ENCODE measurements at places on chromosomes 6 and 20.

GRCh38 chr6:63517221-63517620 is 55.1 kb upstream of the LOC128125822 start:
- DNase-seq, result no peak

DNA sequence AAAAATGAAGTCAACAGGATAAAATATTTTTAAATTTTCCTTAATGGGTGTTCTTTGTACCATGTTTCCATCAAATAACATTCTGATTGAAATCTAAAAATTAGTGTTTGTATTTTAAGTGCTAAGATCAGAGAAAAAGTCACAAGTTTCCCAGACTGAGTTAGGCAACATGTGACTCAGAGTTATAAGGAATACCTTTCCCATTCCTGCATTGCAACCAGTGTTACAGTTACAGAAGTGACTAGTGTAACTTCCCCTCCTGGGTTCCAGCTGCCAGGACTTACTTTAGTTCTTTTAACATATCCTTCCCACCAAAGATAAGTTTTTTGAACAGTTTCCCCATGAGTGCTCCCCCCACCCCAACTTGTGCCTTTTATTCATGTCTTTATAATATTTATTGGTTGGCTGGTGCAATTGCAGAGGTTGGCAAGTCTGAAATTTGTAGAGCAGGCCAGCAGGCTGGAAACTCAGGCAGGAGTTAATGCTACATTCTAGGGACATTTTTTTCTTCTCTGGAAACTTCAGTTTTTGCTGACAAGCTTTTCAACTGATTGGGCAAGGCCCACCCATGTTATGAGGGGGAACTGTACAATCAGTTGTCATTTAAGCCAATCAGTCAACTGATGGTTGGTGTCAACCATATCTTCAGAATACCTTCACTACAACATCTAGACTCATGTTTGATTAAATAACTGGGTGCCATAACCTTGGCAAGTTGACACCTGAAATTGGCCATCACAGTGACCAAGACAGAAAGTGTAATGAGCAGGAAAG is 22.9 kb upstream of the ESR1 start:
- DNase-seq, result no peak

DNA sequence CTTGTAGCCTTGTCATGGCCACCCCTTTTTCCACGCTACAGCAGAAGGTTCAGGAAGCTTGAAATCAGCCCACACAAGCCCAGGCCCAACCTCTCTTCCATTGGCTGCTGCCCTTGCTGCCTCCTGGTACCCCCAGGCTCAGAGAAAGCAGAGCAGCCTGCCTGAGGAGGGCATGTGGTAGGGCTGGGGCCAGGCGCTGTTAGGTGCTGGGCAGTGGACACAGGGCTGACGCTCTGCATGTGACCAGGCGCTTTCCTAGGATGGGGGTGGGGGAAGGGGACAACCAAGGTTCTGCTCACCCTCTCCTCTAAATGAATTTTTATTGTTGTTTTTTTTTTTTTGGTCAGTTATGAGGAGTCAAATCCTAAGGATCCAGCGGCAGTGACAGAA is 36.3 kb upstream of the ID1 start:
- no peak for DNase-seq

DNA sequence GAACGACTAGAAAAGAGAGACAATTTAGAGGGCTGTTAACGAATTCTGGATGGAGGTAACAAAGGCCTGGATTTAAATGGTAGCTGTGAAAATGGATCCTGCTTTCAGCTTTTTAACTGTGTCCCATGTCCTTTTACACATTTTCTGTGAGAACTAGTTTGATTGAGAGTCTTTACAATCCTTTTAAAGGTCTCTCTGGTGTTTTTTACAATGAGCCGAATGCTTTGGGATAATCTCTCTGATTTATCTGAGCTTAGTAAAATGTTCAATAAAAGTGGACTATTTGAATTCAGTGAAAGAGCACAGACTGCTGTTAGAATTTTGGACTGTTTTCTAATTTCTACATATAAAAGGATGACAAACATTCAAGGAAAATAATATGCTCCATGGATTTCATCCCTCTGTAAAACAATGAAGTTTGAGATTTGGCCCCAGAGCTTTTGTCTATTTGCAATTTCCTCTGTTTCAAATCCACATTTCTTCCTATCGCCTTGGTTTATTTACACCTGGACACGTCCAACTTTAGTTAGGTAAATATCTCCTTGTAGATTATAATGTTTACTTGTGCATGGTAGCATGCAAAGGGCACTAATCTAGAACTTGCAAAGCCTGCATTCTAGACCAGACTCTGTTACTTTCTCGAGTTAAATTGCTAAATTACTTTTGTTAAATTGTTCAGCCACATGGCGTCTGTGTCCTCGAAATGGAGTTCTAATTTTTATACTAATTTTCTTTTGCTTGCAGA is 871.0 kb upstream of the CITED2 start:
- no peak for DNase-seq

GRCh38 chr6:114049367-114049966 is 78.5 kb upstream of the HDAC2 start:
- DNase-seq, result no peak

- DNase-seq, result no peak
Measured at GRCh38 chr6:3455569-3456394, 1.1 kb downstream of the SLC22A23 start.

- DNase-seq, result no peak
Measured at GRCh38 chr6:121873595-121873994, 438.1 kb downstream of the GJA1 start.

DNA sequence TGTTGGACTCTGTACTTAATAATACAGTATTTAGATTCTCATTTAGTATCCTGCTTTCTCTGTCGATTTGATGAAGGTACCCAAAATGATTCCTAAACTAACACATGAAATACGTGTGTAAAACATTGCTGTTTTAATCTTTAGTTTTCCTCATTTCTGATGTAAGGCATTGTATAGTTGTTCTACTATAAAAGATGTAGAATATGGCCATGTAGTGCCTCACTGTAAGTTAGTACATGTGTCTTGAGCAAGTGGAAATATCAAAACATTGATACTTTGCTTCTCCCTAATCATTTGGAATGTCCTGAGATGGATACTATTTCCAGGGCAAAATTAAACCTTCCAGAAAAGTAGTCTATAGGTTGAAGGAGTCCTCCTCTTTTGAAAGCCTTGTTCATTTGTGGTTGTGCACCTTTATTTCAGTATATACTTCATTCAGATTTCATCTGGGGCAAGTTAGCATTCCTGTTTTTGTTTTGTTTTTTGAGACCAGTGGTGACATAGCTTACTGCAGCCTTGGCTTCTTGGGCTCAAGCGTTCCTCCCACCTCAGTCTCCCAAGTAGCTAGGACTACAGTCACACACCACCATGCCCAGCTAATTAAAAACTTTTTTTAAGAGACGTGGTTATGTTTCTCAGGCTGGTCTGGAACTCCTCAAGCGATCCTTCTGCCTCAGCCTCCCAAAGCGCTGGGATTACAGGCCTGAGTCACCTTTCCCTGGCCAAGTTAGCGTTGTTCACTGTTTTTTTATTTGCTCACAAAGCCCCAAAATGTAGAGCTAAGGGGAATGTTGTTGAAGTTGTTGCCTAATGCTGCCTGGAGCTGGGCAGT is 11.6 kb downstream of the SRSF3 start:
- DNase-seq, result no peak

DNA sequence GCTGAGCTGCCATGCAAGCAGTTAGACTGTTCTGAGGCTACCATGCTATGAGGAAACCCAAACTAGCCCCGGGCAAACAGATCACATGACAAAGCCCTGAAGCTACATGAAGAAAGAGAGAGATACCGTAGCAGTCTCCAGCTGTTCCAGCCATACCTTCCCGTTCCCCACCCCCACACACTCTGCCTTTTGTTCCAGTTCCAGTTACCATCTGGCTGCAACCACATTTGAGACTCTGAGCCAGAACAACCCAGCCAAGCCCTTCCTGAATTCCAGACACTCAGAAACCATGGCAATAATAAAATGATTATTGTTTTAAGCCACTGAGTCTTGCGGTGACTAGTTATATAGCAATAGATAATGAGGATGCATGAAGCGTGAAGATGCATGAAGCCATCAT is 28.3 kb downstream of the RIN2 start:
- DNase-seq, result no peak

DNA sequence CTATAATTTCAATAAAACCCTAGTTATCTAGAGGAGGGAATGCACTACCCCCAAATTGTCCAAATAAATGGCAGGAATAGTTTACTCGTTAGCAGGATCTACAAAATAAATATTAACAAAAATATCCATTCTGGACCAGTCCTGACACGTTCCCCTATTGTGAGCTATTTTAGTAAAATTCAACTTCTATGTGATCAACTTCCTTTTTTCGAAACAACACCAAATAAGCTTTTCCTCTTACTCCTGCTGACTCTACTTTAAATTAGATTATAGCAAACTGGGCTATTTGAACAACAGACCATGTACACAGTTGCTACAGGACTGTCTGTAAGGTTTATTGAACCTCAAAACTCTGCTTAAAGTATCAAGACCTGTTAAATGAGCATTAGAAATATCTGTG is 154.3 kb downstream of the IPCEF1 start:
- no peak for DNase-seq

DNA sequence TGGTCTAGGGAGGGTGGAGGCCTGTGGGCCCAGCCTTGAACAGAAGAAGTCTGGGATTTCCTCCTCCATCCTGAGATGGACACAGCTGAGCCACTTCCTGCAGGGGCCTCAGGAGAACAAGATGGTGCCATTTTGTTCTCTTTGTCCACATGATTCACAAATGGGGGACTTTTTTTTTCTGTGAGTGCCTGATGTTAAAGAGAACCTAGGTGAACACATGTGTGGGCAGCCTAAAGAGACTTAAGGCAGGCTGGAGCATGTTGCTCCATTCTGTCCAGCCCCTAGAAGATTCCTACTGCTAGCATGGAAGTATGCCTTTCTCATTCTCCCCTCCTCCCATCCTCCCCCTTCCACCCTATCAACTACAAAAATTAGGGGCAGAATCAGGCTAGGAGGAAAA is 49.3 kb upstream of the KIF16B start:
- no peak for DNase-seq

GRCh38 chr6:121759370-121759769 is 323.9 kb downstream of the GJA1 start:
- DNase-seq, result no peak

- DNase-seq, result no peak
Measured at GRCh38 chr20:19867074-19867473, 109.0 kb downstream of the RIN2 start.

DNA sequence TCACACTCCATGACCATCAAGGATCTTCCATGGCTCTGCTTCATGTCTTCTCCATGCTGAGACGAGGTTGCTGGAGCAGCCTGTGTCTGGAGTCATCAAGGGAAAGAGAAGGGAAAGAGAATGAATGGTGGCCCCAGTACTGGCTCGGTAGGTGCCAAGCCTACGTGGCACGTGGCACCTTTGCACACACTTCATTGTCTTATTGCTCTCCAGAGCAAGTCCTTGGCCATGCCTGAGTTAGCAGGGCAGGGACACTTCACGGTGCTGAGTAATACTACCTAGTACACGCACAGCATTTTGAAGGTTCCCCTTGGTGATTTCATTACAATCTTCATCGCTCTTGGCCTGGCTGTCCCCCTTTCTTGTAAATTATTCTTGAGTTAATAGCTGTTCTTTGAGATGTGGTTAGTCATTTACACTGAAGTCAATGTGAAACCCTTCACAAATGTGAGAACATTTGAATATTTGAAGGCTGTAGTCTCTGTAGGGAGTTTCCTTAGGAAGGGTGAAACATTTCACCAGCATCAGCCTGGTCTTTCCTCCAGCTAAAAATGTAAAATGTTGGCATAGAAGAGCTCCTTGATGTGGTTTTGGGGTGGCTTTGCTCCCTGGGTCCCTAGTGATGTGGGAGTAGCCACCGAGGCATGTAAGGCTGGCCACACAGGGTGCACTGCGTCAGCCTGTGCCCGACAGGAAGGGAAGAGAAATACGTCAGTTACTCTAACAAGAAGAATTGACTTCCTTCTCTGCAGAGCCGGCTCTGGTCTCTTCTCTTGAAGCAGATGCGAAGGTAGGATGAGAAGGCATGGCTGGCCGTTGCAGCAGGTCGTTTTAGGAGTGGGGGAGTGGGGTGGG is at the start of gene SYTL3:
Gene SYTL3, plus strand, starts transcription at position 766 of the 855 bp plus-strand sequence. CDS start 13,215 bp downstream, outside the sequence.
- no peak for DNase-seq

GRCh38 chr6:118892355-118892991 is 1.5 kb upstream of the ASF1A start:
- no peak for DNase-seq

DNA sequence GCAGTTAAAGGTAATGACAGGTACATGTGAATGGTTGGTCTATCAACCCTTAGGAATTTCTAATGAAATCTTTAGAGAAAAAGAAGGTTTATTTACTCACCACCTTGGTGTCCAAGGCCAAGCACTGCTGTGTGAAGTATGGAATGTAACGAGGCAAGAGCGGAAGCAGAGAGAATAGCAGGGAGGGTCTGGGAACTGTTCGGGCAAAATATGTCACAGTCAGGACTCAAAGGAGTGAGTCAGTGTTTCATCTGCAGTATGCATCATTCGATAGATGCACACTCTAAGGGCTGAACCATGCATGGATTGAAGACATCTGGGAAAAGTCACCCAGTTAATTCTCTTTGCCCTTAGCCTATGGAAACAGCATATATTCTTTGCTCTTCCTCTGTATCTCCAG is 33.2 kb downstream of the ADGRF5 start:
- no peak for DNase-seq

Measured in cortex of kidney (tissue), 1 donor.